ENCODE measurements at places on chromosomes 5 and 9. TPM values are rescaled to one million over a fixed set of nuclear protein-coding genes. Genes with fewer than 3 reads are reported as not detected.

DNA sequence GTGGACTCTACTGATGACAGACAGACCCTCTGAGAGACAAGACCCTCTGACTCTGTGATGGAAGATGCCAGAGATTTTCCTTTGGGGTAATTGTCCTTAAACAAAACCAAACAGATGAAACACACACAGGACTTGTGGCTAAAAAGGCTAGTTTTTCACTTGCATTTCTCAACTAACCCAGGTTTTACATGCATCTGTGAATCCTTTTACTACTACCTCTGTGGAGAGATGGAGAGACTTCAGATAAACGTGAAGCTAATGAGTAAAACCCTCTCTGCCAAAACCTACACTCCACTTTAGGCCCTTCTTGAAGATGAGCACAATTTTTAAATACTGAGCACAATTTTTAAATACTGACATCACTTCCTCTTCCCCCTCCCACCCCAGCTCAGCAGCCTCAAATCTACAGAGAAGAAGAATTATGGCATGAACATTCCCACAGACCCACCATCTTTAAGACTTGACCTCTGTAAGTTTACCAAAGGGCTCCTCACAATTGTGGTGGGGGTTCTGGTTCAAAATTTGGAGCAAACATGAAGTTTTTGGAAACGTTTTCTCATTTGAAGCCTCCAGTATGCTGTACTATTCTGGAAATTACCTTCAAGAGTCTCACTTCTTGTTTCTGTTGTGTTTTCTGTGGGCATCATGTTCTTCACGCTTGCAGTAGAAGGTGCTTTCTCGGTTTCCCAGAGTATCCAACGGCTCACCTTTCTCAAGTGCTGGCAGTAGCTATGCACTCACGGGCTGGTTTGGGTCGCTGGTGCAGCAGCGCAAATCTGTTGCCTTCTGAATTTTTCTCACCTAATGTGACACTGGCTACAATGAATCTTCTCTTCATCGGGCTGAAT lies 42.7 kb downstream of the ACER2 start:
- no peak for DNase-seq

PHYHD1 gene
- polyA plus RNA-seq: 9.8 TPM

- DNase-seq: no peak
Observed at GRCh38 chr9:90033028-90033650, 428.3 kb downstream of the GADD45G start.

DNA sequence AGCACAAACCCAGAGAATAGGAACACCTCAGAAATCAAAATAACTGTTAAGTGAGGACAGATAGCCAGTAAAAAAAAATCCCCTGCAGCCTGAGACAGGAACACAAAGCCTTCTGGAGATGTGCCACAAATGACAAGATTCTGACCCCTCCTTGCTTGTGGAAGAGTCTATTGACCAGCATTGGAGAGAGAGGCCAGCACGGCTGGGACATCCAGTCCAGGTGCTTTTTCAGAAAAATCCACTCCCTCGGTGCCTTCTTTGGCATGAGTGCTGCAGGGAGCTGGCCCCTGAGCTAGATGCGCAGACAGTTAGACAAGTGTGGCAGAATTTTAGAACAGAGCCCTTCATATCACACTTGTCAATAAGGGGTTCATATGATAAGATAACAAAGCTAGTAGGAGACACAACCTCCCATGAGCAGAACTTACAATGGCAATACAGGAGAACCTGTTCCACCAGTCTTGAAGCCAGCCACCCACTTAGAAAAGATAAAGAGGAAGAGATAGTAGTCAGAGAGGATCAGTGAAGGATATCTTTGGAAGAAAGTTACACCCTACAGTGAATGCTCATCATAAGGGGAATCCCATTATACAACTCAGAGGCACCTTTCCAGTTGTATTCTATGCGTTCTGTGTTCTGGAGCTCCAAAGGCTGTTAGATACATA lies 298.4 kb downstream of the TLE1 start:
- no peak for DNase-seq

DNA sequence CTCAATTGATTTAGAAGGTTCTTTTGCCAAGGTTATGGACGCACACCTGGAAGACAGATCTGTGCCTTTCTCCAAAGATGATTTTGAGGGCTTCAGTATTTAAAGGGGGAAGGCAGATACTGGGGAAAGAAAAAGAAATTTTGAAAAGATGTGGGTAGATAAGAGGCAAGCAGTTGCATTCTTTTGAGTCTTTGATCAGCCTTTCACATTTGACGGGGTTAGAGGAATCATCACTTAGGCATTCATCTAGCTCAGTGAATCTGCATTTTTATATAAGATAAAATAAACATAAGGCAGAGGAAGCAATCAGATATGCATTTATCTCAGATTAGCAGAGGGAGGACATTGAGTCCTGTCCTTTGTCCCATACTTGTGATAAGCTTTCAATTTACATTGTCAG lies 243.4 kb upstream of the RAI14 start:
- peak; percentile 76 for DNase-seq

ARL10 gene
- polyA plus RNA-seq: 3.4 TPM

DNA sequence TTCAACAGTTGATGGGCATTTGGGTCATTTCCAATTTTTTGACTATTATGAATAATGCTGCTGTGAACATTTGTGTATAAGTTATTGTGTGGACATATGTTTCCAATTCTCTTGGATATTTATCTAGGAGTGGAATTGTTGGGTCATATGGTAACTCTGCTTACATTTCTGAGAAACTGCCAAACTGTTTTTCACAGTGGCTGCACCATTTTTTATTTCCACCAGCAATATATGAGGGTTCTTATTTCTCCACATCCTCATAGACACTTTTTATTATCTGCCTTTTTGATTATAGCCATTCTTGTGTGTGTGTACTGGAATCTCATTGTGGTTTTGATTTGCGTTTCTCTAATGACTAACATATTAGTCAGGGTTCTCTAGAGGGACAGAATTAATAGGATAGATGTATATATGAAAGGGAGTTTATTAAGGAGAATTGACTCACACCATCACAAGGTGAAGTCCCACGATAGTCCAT lies 14.7 kb upstream of the MED27 start:
- DNase-seq: peak; percentile 89

DNA sequence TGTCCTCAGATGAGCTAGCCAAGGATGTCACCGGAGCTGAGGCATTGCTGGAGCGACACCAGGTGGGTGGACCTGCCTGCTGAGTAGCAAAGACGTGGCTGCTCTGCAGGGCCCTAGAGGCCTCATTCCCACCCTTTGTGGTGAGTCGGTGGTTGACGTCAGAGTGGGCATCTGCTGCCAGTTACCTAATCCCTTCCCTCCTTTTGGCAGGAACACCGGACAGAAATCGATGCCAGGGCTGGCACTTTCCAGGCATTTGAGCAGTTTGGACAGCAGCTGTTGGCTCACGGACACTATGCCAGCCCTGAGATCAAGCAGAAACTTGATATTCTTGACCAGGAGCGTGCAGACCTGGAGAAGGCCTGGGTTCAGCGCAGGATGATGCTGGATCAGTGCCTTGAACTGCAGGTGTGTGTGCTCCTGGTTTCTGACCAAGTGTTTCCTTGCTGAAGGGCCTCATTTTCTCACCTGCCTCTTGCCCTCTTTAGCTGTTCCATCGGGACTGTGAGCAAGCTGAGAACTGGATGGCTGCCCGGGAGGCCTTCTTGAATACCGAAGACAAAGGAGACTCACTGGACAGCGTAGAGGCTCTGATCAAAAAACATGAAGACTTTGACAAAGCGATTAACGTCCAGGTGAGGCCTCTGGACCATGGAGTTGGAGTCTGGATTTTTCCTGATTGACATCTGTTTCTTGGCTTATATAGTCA lies 48.9 kb downstream of the DYNC2I2 start:
- DNase-seq: peak; percentile 62

THBS4 gene
- polyA plus RNA-seq: 0.79 TPM

All from fibroblast of lung (primary cell).